Thoracic aorta (tissue), 2 donors: ENCODE measurements at places on chromosomes 4 and X. TPM values are rescaled to one million over a fixed set of nuclear protein-coding genes. Genes with fewer than 3 reads are reported as not detected.

MAGEC1 gene
- not detected for total RNA-seq

CXCL13 gene
- not detected for total RNA-seq

LINC00632 gene
- 200 TPM for total RNA-seq

DNA sequence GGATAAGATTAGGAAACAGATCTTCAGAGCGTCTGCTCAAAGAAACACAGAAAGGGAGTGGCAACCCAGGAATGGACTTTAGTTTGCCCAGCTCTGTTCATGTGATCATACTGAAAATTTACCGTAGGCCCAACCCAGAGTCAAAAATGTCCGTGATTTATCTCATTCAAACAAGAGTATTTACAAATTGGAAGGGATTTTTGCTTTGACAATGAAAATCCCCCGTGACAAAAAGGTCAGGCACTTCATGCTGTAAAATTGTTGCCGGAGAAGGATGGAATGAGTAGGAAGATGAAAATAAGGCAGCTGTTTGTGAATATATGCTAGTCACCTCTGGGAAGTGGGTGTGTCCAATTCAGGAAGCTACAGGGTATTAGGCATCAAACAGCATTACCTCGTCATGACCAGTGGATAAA lies 1.2 kb downstream of the SULT1B1 start:
- H3K36me3 ChIP-seq = no peaks in the 10 kb centered on the region
- H3K27ac ChIP-seq = no peak overlapping the region
- H3K27me3 ChIP-seq = no peaks in the 10 kb centered on the region
- H3K4me3 ChIP-seq = no peak overlapping the region
- no peak for DNase-seq

NEUROG2 gene
- not detected for total RNA-seq

PGAM4 gene
- not detected for total RNA-seq

- no peak overlapping the region for H3K27ac ChIP-seq
- no peak overlapping the region for H3K4me3 ChIP-seq
- DNase-seq = no peak
- no peaks in the 10 kb centered on the region for H3K4me1 ChIP-seq
- H3K36me3 ChIP-seq = no peaks in the 10 kb centered on the region
- no peaks in the 10 kb centered on the region for H3K27me3 ChIP-seq
Measured at GRCh38 chr4:163665521-163666331, 171.2 kb downstream of the TMA16 start.

GRCh38 chr4:67320645-67321044 lies 224.7 kb downstream of the CENPC start:
- DNase-seq = no peak
- H3K36me3 ChIP-seq = no peaks in the 10 kb centered on the region
- no peaks in the 10 kb centered on the region for H3K27me3 ChIP-seq
- no peak overlapping the region for H3K27ac ChIP-seq

CXXC4 gene
- 1.2 TPM for total RNA-seq

DNA sequence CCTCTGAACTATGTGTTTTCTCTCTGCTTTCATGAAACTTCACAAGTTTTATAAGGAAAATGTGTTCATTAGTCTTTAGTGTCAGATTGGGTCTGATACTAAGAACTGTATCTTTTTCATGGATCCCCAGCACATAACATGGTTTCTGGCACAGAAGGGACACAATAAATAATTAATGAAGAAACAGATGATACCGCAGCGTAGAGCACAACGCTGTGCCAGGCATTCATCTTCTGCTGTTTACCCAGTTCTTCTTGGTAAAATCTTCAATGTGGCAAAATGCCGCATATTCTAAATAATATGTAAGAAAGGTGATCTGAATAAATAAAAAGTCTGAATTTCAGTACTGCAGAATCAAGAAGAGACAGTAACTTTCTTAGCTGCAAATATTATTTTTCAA lies 12.3 kb downstream of the SCARB2 start:
- no peaks in the 10 kb centered on the region for H3K36me3 ChIP-seq
- H3K27me3 ChIP-seq = no peaks in the 10 kb centered on the region
- no peak for DNase-seq
- no peak overlapping the region for H3K27ac ChIP-seq

GRCh38 chrX:151982222-151982621 lies 7.7 kb upstream of the GABRE start:
- no peaks in the 10 kb centered on the region for H3K36me3 ChIP-seq
- no peak overlapping the region for H3K27ac ChIP-seq
- no peak for DNase-seq
- no peaks in the 10 kb centered on the region for H3K27me3 ChIP-seq

DNA sequence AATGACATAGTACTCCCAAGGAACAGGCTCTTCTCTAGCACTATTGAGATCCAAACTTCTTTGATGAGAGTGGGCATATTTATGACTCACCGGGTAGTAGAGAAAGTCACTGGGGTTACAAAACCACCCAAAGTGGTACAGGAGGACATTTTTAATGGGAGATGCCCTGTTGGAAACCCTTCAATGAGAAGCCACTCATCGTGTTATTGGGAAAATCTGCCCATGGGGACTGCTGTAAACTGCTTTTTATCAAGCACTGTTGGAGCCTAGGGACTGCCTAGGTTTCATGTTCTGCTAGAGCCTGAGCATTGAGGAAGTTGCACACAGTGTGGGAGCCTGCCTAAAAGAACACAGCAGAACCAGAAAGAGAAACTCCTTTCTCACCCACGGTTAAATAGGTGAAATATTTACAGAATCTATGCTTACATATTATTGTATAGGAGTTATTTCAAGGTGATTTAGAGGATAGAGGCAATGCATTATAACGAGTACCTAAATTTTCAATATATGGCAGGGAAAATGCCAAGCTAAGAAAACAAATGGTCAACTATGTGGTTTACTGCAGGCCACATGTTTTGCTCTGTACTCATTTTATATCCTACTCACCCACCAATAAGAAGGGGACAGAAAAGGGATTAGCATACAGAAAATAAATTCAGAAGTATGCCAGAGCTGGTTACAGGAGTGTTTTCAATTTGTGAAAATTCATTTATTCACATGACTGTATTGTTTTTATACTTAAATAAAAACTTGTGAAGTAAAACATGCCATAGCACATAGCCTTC lies 559.1 kb downstream of the FSTL5 start:
- no peaks in the 10 kb centered on the region for H3K4me1 ChIP-seq
- H3K27me3 ChIP-seq = no peaks in the 10 kb centered on the region
- no peak overlapping the region for H3K4me3 ChIP-seq
- H3K36me3 ChIP-seq = no peaks in the 10 kb centered on the region
- no peak for DNase-seq

GRCh38 chr4:6573986-6574746 lies 823 bp upstream of the MAN2B2 start:
- no peak for DNase-seq
- peaks cover 18% of the 10 kb centered on the region for H3K4me1 ChIP-seq
- H3K27me3 ChIP-seq = no peaks in the 10 kb centered on the region
- peaks cover 6% of the 10 kb centered on the region for H3K36me3 ChIP-seq

DNA sequence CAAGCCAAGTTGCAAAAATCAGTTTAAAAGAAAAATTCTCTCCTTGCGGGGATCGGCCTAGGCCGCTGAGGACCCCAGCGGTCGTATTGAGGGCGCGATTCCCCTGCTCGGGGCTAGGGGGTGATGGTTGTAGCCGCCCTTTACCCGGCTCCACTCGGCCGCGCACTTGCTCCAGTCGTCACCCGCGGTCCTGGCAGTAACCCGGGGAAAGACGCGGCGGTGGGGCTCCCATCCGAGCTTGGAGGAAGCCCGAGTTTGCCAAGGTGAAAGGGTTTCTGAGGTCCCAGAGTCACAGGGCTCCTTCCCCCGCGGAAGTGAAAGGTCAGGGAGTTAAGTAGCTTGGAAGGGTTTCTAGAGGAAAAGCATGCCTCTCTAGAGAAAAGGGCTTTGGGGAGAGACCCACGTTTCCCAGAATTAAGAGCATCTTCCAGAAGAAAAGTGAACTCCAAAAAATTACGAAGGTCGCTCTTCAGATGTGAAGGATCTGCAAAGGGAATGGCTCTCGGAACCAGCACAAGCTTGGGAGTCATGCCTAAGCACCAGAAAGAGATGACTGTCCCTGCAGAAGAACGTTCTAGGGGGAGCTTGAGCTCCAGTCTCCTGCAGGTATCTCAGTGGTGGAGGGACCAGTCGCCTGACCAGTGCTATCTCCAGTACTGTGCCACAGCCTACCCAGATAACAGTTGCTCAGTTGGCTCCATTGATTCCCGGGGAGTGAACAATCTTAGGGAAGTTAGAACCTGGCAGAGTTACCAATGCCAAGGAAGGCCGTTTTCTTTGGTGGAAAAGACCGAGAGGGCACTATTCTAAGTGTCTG lies 875 bp downstream of the LAP3 start:
- H3K27me3 ChIP-seq = no peaks in the 10 kb centered on the region
- peaks cover 24% of the 10 kb centered on the region for H3K4me1 ChIP-seq
- H3K4me3 ChIP-seq = peak overlapping the region; percentile 88
- DNase-seq = peak; percentile 15

FHIP1A gene
- total RNA-seq = 4.9 TPM

CXorf49 gene
- not detected for total RNA-seq

PASD1 gene
- total RNA-seq = not detected

GRCh38 chrX:45872480-45872879 lies 671.8 kb upstream of the DIPK2B start:
- H3K36me3 ChIP-seq = no peaks in the 10 kb centered on the region
- H3K4me3 ChIP-seq = no peak overlapping the region
- H3K27ac ChIP-seq = no peak overlapping the region

- H3K36me3 ChIP-seq = no peaks in the 10 kb centered on the region
- no peak overlapping the region for H3K4me3 ChIP-seq
- H3K27me3 ChIP-seq = no peaks in the 10 kb centered on the region
- peak overlapping the region; percentile 63 for H3K27ac ChIP-seq
- DNase-seq = no peak
Measured at GRCh38 chr4:6779667-6780565, 2.6 kb upstream of the KIAA0232 start.
